HEK293T (cell line): ENCODE measurements at places on chromosomes 13 and 19.

GRCh38 chr13:83086948-83087347, 795.3 kb downstream of the SLITRK1 start:
- DNase-seq: no peak

DNA sequence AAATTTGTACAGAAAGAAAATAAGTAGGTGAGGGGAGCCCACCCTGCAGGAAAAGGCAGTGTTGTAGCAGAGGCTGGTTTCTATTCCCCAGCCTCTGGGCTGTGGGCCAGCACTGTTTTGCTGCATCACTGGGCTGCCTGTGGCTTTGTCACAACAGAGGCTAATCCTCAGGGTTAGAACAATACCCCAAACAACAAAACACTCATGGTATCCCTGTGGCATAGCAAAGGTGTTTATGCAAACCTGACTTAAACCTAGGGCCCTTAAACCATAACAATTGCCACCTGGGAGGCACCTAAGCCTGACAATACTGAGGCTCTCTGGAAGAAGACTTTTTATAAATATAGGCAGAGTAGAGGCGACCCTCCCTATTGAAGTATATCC, 314.7 kb downstream of the OLFM4 start:
- DNase-seq: no peak

- no peak for DNase-seq
Observed at GRCh38 chr13:40120288-40120687, 464.8 kb downstream of the COG6 start.

- DNase-seq: no peak
Observed at GRCh38 chr19:39265321-39265916, 2.8 kb upstream of the IFNL2 start.

- DNase-seq: no peak
Observed at GRCh38 chr19:16542910-16543472, 754 bp upstream of the CHERP start.

DNA sequence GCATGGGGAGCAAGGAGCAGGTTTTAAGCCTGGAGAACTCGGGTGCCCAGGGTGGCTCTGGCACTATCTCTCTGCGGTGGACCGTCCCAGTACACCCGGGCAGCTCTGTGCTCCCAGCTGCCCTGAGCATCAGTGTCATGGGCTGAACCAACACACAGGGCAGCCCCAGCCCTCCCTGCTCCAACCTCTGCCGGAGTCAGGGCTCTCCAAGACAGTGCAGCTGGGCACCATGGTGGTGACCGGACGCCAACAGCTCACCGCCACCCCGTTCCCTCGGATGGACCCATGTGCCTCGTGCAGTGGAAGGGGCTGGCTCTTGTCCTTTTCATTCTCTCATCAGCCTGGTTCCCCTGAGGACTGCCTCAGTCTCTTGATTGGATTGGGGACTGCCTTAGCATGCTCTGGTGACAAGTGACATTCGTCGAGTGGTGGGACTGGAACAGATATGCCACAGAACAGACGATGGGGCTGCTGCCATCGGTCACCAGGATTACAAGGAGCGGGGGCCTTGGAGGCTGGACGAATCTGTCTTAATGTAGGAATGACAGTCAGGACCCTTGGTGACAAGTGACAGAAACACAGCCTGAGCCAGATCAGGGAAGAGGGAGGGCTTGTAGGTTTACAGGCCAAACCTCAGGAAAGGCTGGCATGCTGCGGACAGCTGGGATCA, 25.7 kb upstream of the VSTM2B start:
- no peak for DNase-seq

GRCh38 chr13:74709226-74709625, 575.0 kb upstream of the KLF12 start:
- DNase-seq: no peak

- DNase-seq: no peak
Observed at GRCh38 chr19:38319421-38320258, at the start of gene KCNK6. Gene KCNK6, plus strand, starts transcription at chr19:38319845. Its CDS starts 106 bp downstream, at chr19:38319951.
